ENCODE measurements at places on chromosomes 2 and 18. TPM values are rescaled to one million over a fixed set of nuclear protein-coding genes. Genes with fewer than 3 reads are reported as not detected.

DNA sequence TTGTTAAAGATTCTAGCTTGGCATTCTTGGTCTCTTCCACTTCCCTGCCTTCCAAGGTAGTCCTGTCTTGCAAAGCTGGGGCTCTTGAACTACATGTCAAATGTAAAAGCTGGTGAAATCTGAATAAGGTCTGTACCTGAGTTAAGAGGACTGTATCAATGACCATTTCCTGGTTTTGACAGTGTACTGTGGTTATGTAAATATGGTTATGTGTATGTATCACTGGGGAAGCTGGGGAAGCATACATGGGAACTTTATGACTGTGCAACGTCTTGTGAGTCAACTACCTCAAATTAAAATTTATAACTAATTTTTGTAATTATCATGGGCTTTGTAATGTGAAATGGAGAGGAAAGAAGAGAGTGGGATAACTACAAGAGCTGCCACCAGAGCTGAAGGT is 81.7 kb downstream of the COL4A4 start:
- no peak overlapping the region for H3K27ac ChIP-seq
- no peaks in the 10 kb centered on the region for H3K4me1 ChIP-seq

LDLRAD4 gene
- 12.1 TPM for polyA plus RNA-seq

- no peak overlapping the region for H3K27ac ChIP-seq
- no peaks in the 10 kb centered on the region for H3K4me1 ChIP-seq
- H3K27me3 ChIP-seq: no peaks in the 10 kb centered on the region
- H3K36me3 ChIP-seq: no peaks in the 10 kb centered on the region
Measured at GRCh38 chr18:79334496-79335233, 61.1 kb upstream of the NFATC1 start.

DNA sequence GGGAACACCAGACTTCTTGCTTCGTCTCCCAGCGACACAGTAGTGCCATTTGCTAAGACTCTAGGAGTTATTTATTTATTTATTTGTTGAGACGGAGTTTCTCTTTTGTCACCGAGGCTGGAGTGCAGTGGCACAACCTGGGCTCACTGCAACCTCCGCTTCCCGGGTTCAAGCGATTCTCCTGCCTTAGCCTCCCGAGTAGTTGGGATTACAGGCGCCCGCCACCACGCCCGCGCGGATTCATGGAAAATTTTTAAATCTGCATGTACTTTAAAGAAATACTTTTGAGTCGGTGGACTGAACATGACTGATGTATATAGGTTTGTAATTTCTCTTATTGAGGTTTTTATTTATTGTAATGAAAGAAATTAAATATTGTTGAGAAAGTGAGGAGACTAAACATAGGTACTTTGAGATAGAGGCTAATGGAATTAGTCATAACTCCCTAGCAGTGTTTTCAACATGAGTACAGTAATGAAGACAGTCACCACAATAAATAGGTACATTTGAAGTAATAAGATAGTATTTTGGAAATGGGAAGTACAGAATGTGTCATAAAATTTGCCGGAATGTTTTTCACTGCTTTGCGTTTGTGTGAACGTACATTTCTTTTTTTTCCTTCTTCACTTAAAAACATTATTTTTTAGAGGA is 983 bp downstream of the MTX2 start:
- H3K27me3 ChIP-seq: no peaks in the 10 kb centered on the region
- H3K36me3 ChIP-seq: no peaks in the 10 kb centered on the region
- H3K4me3 ChIP-seq: peak overlapping the region; percentile 76
- peaks cover 7% of the 10 kb centered on the region for H3K4me1 ChIP-seq
- H3K27ac ChIP-seq: no peak overlapping the region

TUBA4A gene
- 341 TPM for polyA plus RNA-seq

All from heart right ventricle (tissue), 16 donors.